ENCODE measurements at places on chromosomes 6 and 20.

GRCh38 chr20:10560686-10561085 lies 113.1 kb downstream of the JAG1 start:
- DNase-seq, result no peak

GRCh38 chr6:127533011-127533410 lies 13.9 kb upstream of the MTCL3 start:
- no peak for DNase-seq

- no peak for DNase-seq
Measured at GRCh38 chr6:29617782-29618554, 15.0 kb downstream of the GABBR1 start.

- no peak for DNase-seq
Measured at GRCh38 chr20:23998392-23998791, 9.8 kb upstream of the GGTLC1 start.

DNA sequence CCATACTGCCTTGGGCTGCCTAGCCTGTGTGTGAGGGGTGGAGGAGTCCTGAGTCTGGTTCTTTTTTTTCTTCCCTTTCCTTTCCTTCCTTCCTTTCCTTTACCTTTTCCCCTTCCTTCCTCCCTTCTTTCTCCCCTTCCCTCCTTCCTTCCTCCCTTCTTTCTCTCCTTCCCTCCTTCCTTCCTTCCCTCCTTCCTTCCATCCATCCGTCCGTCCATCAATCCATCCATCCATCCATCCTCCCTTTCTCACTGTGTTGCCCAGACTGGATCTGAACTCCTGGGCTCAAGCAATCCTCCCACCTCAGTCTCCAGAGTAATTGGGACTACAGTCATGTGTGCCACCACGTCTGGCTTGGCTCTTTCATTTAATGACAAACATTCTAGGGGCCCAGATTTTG lies 750.7 kb upstream of the CHD6 start:
- no peak for DNase-seq

- no peak for DNase-seq
Measured at GRCh38 chr6:106939848-106940247, 34.7 kb downstream of the CD24 start.

GRCh38 chr20:50149481-50150254 lies 3.9 kb downstream of the PEDS1 start:
- no peak for DNase-seq

- DNase-seq, result no peak
Measured at GRCh38 chr6:53837865-53838769, 43.3 kb downstream of the LRRC1 start.

- no peak for DNase-seq
Measured at GRCh38 chr6:127483399-127484055, 24.3 kb upstream of the KIAA0408 start.

GRCh38 chr6:125188037-125188436 lies 34.5 kb downstream of the TPD52L1 start:
- no peak for DNase-seq

DNA sequence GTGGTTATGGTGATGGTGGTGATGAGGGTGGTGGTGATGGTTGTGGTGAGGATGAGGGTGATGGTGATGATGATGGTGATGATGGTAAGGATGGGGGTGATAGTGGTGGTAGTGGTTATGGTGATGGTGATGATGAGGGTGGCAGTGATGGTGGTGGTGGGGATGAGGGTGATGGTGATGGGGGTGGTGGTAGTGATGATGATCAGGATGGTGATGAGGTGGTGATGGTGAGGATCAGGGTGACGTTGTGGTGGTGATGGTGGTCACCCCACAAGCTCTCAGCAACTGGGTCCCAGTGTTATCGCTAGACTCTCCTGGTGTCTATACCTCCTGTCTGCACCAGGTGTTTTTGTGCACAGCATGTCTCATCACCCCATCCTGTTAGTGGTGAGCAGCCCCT lies 85.0 kb downstream of the TMEM242 start:
- DNase-seq, result no peak

GRCh38 chr6:140537834-140538705 lies 1163.6 kb upstream of the CITED2 start:
- DNase-seq, result peak; percentile 22

DNA sequence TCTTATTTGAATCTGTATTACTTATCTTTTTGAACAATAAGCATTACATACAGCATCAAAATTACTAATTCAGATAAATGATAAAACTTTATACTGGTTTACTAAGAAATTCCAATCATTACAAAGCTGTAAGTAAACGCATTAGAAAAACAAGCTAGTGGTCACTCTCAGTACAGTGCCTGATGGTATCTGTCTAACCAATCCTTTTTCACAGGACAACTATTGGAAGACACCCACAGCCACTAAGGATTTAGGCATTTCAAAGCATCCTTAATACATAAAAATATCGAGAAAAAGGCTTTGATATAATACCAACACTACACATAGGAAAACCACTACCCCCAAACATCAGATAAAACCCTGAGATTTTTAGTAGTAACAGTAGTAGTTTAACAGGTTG lies 2.6 kb downstream of the CD164 start:
- no peak for DNase-seq

DNA sequence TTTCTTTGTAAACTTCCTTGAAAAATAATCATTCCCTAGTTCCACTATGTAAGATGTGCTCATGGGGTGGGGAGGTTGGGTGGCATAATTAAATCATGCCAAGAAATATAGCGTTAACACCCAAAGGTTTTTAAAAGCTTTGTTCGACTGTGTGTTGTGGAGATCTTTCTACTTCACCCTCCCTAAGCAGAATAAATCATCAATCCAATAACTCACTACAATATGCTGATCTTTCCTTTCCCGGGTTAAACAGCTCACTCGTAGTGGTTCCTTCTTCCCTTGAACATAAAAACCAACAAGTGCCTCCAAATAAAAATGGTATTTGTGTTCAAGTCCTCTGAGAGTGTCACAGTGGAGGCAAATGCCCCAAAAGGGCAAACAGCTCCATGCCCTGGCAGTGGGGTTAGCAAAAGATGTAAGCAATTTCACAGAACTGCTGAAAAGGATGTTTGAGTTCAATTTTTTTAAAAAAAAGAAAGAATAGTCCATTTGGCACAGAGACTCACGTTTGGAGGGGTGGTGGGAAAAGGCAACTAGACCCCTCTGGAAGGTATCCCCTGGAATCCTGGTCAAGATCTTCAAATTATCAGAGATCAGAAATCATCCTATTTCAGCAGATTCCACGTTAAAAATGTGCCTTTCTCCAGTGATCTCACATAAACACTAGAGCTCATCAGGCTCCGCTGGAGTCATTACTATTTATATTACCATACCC lies 99.1 kb downstream of the TFAP2A start:
- DNase-seq, result no peak

- DNase-seq, result no peak
Measured at GRCh38 chr20:41047279-41047974, 18.8 kb downstream of the TOP1 start.

DNA sequence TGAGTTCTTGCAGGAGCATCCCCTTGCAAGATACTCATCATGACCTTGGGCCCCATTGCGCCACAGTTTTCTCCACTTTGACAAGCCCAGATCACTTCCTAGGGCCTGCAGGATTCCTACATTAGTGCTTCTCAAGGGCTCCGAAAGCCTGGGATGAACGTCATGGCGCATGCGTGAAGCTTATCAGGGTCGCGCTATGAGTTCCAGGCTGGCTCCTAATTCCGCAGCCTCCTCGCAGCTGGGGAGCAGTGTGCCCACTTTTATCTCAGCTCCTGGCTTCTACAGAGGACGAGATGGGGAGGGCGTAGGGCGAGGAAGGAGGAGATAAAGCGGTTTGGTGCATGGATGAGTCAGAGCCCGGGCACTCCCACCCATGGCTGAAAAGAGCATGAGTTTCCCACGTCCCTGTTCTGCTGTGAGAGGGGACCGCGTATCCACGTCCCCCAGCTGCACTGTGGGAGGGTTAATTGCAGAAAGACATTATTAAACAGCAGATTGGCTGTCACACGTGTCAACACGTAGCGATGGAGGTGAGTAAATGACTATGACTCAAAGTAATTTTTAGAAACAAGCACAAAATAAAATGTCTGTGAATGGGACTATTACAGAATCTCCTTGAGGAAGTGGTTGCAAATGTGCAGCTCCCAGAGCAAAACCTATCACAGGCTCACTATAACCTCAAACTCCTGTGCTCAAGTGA lies 72.9 kb upstream of the DSP start:
- no peak for DNase-seq

GRCh38 chr6:52227495-52227894 lies 16.8 kb downstream of the IL17F start:
- DNase-seq, result no peak

DNA sequence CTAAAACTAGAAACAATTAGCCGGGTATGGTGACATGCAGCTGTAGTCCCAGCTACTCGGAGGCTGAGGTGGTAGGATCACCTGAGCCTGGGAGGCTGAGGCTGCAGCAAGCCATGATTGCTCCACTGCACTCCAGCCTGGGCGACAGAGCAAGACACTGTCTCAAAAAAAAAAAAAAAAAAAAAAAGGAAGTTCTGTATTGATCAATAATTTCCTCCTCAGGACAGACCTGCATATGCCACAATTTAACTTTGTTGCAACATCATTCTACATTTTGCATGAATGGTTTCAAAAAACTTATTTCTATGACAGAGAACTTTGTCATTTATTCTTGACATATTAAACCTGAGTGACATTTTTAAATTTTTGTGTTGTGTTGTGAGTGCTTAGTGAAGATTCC lies 5.5 kb downstream of the DNAJC5 start:
- no peak for DNase-seq

DNA sequence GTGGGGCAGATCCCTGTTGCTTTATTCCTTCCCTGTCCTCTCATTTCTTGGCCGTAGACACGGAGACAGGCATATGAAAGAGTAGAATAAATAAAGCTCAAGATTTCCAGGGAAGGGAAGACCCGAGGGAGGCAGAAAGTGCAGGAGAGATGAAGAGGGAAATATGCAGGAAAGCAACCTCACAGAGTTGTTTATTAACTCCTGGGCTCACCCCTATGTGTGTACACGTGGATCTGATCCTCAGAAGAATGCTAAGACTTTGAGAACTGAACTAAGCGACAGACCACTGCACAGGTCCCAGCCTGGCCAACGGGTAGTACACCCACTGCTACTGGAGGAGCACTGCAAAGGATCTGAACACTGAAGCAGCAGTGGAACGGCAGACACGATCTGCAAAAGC lies 156.2 kb downstream of the KIF16B start:
- no peak for DNase-seq

DNA sequence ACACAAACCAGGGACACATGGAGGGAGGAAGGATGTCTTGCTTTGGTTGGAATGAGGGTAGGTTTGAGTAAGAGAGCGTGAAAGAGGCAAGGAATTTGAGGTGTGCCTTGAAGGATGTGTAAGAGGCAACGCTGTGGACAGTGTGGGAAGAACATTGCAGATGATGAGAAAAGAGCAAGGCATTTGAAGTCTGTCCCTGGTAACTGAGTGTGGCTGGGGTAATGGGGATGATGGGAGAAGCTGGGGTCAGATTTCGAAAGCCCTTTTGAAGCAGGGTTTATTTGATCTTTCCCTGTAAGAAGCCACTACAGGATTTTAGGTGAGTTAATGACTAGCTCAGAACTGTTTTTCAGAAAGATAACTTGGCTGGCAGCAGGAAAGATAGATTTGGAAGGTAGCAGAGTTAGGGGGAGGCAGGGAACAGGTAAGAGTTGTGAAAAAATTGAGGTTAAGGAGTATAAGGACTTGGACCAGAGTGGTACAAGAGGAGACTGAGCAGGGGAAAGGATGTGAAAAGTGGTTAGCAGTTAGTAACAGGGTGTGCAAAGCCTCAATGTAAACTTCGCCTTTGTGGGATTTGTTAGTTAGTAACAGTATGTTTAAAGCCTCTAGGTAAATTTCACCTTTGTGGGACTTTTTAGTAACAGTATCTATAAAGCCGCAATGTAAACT lies 17.7 kb downstream of the UTRN start:
- no peak for DNase-seq

- no peak for DNase-seq
Measured at GRCh38 chr6:88804701-88805100, 158.7 kb downstream of the RNGTT start.

DNA sequence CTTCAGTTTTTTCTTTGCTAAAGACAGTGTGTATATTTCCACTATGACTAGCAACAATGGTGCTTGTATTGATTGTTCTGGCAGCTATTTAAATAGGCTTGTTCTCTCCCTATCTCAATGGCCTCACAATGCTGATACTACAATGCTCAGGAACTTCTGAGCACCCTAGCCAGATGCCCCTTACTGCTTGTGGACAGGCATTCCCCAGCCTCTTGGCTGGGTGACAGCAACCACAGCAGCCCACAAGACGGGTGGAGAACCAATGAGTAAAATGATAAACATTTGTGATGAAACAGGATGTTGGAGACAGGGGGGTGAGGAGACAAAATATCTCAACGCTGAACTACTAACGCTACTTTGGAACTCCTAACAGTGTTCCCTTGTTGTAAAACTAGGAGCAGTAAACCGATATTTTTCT lies 42.3 kb downstream of the HIVEP2 start:
- DNase-seq, result no peak

- DNase-seq, result no peak
Measured at GRCh38 chr20:43066125-43066524, 123.6 kb downstream of the PTPRT start.
